ENCODE measurements at places on chromosomes 11 and 22.

- peak; percentile 26 for DNase-seq
These were observed at the start of gene KCNJ11 for GRCh38 chr11:17388609-17389210. Gene KCNJ11 (minus strand): TSS chr11:17388659. CDS start chr11:17388091, 568 bp downstream.

DNA sequence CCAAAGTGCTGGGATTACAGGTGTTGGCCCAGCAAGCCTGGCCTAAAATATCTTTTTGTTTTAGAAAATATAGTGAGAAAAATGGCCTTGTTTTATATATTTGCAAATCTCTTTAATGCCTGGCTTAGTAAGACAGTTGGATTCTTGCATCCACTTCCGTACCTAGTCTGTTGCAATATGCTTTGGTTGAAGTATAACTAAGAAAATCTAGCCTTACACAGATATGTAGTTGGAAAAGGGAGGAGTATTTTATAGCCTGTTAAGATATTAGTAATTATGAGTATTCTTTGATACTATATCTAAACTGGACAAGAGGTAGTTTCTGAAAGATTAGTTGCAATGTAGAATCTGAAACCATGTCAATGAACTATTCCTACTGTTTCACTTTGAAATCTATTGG is 65.1 kb downstream of the ZNRF3 start:
- no peak for DNase-seq

GRCh38 chr22:27610863-27611786 is 190.4 kb downstream of the MN1 start:
- DNase-seq: no peak

- no peak for DNase-seq
These were observed 82.7 kb downstream of the TP53I11 start for GRCh38 chr11:44868021-44868420.

DNA sequence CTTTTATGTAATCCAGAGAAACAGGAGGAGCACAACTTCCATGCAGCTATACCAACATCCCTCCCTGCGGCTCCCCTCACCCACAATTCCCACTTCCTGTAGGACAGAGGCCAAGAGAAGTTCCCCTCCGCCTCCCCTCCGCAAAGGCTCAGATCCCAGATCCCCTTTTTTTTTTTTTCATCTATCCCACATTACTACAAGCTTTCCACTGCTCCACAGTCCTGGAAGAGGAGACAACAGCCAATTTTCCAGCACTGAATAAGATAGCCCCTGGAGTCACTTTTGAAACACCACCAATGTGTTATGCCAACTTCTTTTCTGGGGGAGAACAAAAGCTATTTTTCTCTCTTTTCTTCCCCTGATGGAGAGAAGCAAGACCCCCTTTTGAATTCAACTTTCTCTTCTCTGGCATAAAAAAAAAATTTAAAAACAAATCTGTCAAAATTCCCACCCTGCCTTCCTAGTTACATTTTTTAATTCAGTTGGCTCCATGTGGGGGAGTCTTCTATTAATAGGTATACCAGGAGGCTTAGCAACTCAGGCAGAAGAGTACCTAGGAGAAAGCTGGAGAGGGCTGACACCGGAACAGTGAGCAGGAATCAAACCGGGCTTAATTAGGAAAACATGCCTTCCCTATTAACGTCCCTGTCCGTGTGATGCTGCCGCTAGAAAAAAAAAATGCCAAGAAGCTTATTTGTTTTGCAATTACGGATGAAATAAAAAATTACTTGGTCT is 543.4 kb downstream of the BUD13 start:
- DNase-seq: no peak

DNA sequence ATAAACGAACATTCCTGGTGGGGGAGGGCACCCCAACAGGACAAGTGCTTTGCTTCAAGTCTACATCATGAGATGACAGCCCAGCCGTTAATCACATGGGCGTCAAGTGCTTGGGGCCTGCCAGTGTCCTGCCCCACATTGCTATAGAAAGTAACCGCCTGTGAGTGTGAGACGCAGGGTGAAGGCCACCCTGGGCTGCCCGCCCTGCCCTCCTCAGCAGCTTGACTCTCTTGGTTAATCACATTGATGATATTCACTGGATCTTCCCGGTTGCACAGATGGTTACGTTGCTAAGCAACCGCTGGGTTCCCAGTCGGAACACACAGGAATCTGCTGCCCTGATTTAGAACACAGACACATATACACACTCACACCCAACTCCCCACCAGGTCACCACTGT is 79.3 kb downstream of the CTTN start:
- DNase-seq: no peak

GRCh38 chr11:128894286-128894681 is 3.1 kb downstream of the KCNJ5 start:
- DNase-seq: peak; percentile 16

GRCh38 chr11:83678831-83679584 is 392.8 kb upstream of the CCDC90B start:
- DNase-seq: no peak

DNA sequence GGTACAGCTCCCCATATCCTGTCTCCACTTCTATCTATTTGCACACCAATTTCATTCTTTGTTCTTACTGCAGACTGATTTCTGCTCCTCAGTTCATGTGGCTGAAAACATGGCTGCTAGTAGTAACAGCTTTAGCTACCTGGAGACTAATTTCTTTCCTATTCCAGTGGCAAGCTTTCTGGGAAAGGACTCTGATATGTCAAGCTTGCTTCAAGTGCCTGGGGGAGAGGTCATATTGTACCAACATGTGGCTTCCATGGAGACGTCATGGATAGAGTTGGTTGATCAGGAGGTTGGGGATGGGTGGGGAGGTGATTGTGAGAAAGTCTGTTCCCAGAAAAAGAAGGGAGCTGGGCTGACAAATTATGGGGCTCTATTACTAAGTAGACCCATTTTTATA is 44.9 kb downstream of the ADM start:
- no peak for DNase-seq

- no peak for DNase-seq
These were observed 437.7 kb downstream of the SOX6 start for GRCh38 chr11:15918674-15919073.

DNA sequence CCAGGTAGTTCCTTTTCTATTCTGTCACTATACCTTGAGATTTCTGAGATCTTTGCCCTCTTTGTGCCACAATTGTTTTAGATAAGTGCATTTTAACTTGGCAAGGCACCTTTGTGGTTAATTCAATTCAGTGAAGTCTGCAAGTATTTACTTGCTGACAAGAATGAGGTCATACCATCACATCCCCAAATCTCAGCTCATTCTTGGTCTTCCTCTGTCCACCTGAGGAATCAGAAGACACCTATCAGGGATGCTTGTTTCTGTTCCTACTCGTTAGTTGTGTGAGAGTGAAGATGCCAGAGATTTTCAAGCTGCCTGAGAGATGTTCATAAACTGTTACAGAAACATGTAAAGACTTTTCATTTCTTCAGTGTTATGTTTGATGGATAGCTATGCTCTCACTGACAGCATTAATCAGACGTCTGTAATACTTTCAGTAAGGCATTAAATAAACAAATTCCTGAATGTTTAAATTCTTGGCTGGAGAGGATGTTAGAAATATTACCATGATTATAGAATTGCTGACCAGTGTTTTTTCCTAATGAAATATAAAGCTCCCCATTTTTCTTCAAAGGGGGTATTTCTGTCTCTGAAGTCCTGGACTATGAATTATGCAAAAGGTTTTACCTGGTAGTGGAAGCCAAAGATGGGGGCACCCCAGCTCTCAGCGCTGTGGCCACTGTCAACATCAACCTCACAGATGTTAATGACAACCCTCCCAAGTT is 135.0 kb upstream of the MTNR1B start:
- DNase-seq: no peak

DNA sequence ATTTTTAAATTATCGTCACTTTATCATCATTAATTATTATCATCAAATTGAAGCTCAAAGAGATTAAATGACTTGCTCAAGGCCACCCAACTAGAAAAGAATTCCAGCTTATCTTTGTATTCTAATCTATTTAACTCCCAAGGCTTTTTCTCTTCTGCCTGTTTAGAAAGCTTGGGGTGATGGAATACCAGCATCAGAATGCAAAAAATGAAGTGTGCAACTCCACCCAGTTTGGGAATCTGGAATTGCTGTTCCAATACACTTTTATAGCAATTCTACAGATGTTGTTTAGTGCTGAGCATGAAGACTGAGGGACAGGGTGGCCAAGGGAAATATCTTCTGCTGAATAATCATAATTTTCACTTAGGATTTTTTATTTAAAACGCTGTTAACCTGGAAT is 97.2 kb upstream of the FIBIN start:
- DNase-seq: no peak

- no peak for DNase-seq
These were observed 15.0 kb upstream of the BBS1 start for GRCh38 chr11:66495401-66495854.

GRCh38 chr11:8168485-8169257 is at the start of gene RIC3:
Gene RIC3 (minus strand): TSS chr11:8169025. CDS start chr11:8168989, 36 bp downstream.
- no peak for DNase-seq

DNA sequence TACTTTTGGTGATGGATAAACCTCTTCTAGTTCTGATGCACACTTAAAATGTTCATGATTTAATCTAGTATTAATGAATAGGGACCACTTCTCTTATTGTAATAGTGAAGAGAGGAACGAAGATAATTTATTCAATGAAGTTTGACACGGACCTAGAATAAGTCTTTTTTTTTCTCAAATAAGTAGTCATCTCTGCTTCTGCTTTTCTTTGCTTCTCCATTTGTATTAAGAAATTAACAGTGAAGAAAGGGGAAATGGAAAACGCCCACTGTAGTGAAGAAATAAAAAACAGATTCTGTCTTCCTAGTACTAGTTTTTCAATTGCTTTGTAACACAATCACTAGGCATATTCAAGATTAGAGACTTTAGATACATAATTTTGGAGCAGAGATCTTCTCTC is 73.0 kb downstream of the CD44 start:
- DNase-seq: peak; percentile 72

DNA sequence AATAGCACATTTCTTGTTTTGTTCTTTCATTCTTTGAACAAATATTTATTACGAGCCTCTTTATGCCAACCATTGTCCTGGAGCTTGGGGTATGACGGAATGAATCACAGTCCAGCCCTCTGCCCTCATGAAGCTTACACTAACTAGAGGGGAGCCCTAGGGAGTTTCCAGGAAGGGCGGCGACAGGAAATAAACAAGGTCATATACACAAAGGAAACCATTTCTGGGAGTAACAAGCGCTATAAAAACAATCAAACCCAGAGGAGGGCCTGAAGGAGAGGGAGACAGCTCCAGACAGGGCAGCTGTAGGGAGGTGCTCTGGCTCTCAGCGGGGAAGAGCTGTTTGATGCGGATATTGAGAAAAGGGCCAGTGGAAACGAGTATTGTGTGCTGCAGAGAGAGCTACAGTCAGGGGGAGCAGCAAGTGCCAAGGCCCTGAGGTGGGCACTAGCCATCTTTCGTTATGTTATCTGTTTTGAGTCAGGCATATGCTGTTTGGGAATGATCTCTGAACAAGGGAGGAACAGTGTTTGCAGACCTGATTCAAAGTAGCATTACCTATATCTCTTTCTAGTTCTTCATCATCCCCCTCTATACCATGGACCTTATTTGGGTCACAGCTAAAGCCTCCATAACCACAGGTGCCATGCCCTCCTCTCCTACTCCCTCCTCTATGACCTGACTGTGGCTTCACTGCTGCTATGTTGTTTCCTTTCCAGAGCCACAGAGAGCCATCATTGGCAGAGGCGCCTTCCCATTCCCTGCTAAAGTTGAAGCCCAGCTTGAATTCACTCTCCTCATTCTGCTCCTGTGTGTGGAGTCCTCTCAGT is 15.3 kb upstream of the ZBTB16 start:
- no peak for DNase-seq

DNA sequence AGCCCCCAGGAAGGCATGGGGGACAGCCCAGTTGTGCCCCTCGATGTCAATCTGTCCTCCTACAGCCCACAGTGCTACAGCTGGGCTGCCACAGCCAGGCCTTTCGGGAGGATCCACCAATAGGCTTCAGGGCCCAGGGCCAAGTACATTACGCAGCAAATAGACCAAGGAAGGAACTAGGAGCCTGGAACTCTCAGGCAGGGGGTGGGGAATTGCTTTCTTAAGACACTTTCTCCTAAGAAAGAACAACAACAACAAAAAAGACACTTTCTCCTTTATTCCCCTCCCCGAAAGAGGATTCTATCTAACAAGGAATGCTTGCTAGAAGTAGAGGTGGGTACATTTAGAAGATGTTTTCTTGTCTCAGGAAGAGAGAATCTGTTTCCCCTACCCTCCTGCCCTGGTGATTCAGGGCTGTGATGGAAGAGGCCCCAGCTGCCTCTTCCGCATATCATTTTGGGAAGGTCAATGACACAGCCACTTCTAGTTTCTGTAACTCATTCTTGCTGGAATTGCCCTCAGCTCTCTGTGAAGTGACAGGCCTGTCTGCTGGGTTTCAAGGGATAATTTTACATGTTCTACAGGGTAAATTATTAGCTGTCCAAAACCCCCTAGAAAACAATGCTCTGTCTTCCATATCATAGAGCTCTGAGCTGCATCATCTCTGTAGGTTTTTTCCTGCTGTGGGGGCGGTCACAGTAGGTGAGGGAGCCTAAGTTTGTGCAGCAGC is 6.0 kb upstream of the MALAT1 start:
- DNase-seq: peak; percentile 85

- DNase-seq: no peak
These were observed at the start of gene PDGFB for GRCh38 chr22:39244496-39245129. Gene PDGFB (minus strand): TSS chr22:39244982. CDS start chr22:39243963, 1,019 bp downstream.

- DNase-seq: peak; percentile 33
These were observed 167.0 kb upstream of the RASSF10 start for GRCh38 chr11:12841946-12842630.

DNA sequence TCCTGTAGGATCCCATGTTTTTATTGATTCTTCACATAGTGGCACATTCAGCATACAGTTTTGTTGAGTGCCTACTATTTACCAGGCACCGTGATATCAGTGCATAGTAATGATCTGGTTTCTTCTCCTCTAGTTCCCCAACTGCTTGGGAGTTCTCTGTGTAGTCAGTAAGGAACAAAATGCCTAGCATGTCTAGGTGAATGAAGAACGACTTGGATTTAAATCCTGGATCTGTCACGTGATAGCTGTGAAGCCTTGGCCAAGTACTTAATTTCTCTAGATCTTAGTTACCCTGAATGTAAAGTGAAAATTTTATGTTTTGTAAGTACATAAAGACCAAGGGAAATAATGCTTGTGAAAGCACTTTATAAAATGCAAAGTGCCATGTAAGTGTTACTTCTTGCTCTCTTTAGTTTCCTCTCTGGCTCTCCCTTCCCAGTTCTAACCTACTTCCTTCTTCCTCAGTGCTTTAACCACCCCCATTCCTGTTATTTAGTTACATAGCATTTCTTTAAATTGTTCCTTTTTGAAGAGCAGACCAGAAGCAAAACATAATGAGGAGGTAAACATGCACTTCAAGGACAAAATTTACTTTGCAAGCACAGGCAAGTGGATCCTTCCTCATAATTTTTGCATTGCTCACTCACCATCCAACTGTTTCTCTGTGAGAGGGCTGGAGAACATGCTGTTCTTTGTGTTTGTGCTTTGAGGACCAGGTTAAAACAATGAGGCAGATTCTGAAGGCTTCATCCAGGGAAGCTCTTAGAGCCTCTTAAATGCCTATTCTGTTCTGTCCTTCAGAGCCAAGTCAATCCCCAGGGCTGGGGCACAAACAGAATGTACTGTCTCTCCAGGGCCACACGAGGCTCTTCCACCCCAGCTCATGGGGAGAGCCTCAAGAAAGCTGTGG is 353.9 kb upstream of the TENM4 start:
- DNase-seq: no peak

- peak; percentile 48 for DNase-seq
These were observed 1.9 kb downstream of the KCTD17 start for GRCh38 chr22:37053310-37054055.
